ENCODE measurements at places on chromosomes 12 and 14. TPM values are rescaled to one million over a fixed set of nuclear protein-coding genes. Genes with fewer than 3 reads are reported as not detected.

GRCh38 chr12:102539651-102540553 is 59.5 kb upstream of the IGF1 start:
- DNase-seq: no peak

The SLC25A47 gene
- not detected for total RNA-seq

GRCh38 chr12:70543444-70543843 is 93.8 kb downstream of the PTPRB start:
- peak; percentile 96 for DNase-seq

GRCh38 chr12:1606021-1606622 is 11.7 kb upstream of the FBXL14 start:
- no peak for DNase-seq

DNA sequence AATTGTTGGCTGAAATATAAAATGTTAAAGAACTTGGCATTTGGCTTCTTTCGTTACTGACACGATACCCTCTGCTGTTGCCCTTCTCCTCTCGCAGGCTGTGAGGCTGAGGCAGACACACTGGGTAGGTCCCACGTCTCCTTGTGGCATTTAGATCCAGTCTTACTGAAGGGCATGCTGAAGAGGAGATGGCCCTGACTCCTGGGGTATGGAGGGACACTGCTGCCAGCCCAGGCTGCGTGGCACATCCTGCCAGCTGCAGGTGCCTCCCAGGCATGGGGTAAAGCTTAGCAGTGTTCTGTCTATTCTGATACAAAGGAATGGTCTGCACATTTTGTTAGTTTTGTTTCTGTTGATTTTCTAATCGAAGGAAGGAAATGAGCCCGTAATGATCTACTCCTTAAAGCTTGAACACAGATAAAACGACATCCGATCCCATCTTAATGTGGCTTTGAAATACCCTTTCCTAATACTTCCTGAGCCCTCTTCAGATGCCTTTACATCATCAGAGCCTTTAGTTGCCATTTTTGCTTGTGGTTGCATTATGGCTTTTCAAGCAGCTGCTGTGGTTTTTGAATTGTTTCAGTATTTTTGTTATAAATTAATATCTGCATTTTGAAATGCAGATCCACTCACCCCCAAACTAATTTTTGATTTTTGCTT is 61.1 kb downstream of the WDR20 start:
- DNase-seq: no peak

Data from dermis microvascular lymphatic vessel endothelial cell (primary cell).